NCI-H774 (cell line): ENCODE measurements at places on chromosomes 1 and 21.

GRCh38 chr1:147238053-147238902, 4.2 kb upstream of the CHD1L start:
- peak; percentile 46 for DNase-seq

- DNase-seq, result no peak
Measured at GRCh38 chr1:224489534-224490365, 55.2 kb upstream of the WDR26 start.

DNA sequence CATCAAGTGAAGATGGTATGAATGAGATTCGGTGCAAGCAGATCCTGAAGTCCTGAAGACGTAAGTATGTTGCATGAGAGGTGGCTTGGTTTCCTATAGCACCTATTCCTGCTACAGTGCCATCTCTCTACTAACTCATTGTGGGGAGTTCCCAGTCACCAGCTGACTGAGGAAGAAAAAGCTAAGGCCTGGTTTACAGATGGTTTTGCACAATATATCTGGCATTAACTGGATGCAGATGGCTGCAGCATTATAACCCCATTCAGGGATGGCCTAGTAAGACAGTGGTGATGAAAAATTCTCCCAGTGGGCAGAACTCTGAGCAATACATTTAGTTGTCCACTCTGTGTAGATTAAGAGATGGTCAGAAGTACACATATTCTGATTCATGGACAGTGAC, 36.7 kb downstream of the RTCA start:
- no peak for DNase-seq

- no peak for DNase-seq
Measured at GRCh38 chr1:24972915-24973242, 42.8 kb upstream of the RUNX3 start.

DNA sequence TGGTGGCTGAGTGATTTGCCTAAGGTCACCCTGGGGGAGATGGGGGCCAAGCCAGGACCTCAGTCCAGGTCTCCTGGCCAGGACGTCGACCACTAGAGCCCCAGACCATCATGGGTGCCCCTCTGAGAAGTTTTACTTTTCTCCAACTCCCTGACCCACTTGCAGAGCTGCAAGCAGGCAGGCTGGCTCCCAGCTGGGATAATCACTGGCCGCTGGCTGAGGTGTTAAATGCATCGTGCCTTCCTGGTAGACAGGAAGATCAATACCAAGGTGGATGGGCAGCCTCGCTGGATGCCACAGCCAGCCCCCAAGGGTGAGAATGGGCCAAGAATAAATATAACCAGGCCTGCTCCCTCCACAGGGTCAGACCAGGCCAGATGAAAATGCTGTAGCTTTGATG, 106.2 kb downstream of the EPHB2 start:
- DNase-seq, result no peak

GRCh38 chr21:43866659-43867331, 1.8 kb downstream of the AGPAT3 start:
- DNase-seq, result no peak

GRCh38 chr1:176243746-176244145, 36.7 kb upstream of the COP1 start:
- DNase-seq, result no peak

DNA sequence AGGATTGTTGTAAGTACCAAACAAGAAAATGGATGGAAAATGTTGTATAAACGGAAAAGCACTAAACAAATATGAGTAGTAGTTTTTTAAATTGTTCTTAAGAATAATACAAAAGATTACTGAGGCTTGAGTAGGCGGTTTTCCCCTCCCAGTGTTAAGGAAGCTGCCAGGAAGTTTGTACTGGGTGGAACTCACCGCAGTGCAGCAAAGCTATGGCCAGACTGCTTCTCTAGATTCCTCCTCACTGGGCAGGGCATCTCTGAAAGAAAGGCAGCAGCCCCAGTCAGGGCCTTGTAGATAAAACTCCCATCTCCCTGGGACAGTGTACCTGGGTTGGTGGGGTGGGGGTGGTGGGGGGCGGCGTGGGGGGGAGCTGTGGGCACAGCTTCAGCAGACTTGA, 58.7 kb downstream of the XCL2 start:
- DNase-seq, result no peak

- DNase-seq, result no peak
Measured at GRCh38 chr1:90122654-90123340, 127.9 kb downstream of the ZNF326 start.

DNA sequence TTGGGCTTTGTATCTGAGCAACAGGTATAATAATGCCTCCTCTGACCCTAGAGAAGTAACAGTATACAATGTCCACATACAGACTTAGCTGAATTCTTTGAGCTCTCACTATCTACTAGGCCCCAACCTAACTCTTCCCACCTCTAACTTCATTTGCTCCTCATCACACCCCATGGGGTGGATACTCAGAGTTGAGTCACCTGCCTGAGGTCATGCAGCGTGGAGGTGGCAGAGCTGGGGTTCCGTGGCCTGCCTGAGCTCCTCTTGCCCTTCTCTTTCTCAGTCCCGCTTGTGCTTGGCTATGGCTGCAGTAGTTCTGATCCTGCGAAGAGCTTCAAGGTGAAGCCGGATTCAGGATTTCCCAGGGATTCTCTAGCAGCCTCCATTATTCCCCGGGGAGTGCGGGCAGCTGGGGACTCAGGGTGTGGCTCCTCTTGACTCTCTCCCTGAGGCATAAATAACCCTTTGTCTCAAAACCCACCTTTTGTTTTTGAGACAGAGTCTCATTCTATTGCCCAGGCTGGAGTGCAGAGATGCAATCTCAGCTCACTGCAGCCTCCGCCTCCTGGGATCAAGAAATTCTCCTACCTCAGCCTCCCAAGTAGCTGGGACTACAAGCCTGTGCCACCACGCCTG, 29.9 kb upstream of the ACTL8 start:
- no peak for DNase-seq

DNA sequence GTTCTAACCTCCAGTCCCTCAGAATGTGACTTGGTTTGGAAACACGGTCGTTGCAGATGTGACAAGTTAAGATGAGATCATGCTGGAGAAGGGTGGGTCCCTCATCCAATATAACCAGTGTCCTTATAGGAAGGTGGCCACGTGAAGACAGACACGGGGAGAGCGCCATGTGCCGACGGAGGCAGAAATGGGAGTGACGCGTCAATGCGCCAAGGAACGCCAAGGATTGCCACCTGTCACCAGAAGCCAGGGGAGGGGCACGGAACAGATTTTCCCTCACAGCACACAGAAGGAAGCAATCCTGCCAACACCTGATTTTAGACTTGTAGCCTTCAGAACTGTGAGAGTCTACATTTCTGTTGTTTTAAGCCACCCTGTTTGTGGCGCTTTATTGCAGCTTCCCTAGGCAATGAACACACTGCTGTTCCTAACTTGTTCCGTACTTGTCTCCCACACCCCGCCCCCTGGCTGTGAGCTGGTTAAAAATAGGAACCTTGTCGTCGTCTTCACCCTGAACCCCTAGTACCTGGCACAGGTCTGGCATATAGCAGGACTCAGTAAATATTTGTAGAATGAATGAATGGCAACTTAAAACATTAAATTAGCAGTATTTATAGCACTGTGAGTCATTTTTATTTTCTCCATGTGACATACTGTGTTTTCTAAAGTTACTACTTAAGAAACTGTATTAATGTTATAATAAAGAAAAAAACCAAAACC, 14.2 kb downstream of the RIMS3 start:
- no peak for DNase-seq

DNA sequence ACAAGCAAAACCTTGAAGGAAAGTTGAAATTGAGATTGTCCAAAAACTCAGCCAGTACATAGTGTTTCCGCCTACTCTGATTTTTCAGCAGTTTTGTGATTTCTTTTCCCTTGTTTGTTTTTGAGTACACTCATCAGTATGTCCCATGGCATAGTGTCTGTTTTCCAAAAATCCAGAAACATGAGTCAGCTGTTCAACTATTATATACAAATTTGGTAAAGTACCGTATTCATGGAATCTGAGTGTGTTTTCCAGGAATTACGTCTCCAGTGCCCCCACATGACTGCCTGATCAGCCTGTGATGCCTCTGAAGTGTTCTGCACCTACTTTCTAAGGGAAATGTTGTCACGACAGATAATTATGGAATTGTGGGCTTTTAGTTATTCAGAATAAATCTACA, 186.8 kb downstream of the LTN1 start:
- DNase-seq, result no peak

DNA sequence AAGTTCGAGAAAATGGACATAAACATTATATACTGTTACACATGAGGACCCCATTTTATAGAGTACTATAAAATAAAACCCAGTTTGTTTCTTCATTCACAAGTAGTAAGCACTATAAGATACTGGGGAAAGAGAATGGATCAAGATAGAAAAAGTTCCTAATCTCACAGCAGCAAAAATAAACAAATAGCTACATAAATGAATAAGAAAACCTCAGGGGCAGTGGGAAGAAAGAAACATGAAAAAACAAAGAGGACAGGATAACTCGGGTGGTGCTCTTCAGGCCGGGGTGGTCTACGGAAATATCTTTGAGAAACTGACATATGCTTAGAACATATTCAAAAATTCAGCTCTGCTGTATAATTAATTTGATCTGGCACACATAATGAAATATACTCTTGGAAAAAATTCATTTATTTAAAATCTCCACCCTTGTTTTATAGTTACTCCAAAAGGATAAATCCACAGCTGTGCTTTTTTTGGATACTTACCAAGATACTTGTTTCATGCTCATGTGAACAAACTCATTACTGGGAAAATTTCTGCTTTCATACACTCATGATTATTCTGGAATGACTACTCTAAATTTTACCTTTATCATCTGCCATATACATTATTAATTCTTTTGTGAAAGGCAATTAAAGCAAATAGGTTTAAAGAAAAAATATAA, 20.0 kb downstream of the CEP170 start:
- no peak for DNase-seq

- no peak for DNase-seq
Measured at GRCh38 chr1:197234581-197234980, 33.5 kb upstream of the CRB1 start.

GRCh38 chr1:228122921-228123441, 13.9 kb upstream of the MRPL55 start:
- no peak for DNase-seq

DNA sequence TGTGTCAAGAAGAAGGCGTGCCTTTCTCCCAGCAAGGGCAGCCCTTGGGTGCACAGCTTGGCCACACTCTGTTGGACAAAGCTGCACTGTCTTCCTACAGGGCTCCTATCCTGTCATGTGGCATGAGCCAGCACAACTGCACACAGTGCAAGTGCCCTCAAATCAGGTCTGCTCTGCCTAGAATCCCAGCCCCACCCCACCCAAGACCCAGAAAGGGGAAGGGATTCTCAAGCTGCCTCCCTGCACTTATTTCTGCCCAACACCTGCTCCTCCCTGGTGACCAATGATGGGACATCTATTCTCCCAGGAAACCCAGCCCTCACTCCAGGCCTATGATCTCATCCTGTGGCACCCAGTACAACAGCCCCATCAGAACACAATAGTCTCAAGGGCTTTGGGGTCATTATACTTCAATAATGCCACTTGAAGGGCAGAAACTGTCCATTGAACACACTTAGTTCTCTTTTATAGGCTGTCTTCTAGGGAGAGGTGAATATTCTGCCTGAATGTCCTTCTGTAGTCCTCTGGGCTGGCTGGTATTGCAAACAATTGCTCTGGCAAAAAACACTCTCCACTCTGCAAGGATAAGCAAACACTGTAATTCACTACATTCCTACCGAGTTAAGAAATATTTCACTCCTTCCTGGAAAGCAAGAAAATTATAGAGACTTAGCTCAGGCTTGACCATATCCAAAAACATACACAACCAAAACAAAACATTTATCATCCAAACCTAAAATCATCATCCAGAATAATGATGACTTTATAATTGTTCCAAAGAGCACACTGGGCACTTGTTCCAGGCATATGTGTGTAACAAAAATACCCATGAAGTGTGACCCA, 43.1 kb upstream of the IGSF3 start:
- peak; percentile 84 for DNase-seq

GRCh38 chr1:246769306-246769705, 45.1 kb downstream of the SCCPDH start:
- DNase-seq, result no peak

DNA sequence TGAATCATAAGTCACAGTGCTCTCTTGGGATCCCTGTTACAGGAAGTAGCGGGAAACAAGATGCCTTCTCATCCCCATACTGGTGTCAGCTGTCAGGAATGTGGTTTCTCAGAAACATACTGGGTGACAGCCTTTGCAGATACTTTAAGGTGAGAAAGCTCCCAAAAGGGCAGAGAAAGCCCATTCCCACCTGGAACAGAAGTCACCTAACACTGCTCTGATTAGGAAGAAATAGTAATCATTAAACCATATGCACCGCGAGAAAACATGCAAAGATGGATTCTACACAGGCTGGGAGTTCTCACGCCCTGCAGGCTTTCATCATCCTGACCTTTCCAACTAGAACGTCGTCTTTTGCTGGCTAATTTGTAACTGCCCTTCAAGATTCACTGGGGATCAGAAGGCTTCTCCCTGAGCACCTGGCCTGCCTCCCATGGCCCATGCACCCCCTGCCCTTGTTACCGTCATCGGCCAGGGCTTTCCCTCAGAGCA, 46.2 kb upstream of the SLC44A3 start:
- no peak for DNase-seq

- no peak for DNase-seq
Measured at GRCh38 chr1:101257500-101258325, 20.9 kb downstream of the S1PR1 start.

- no peak for DNase-seq
Measured at GRCh38 chr1:108584428-108584856, 24.5 kb downstream of the EEIG2 start.

DNA sequence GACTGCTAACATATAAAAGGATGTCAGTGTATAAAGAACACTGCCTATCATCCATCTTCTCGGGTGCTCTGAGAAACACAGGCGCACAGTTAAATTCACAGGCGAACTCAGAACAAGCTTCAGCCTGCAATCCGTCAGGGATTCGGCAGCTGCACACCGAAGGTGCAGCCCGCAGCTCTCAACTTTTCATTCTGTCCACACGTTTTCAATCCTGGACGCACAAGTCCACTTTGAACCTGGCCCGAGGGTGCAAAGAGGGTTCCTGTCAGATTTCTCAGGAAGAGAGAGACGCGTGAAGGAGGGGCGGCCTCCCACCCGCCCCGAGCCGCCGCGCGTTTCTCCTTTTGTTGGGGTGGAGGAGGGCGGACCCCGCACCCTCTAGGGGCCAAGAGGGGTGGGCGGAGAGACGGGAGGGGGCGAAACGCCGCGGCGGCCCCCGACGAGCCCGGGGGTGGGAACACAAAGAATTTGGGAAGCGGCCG, 724 bp downstream of the DOCK7 start:
- peak; percentile 20 for DNase-seq

GRCh38 chr1:7300893-7301663, 470.0 kb upstream of the VAMP3 start:
- DNase-seq, result no peak

GRCh38 chr1:39130325-39130724, 74.2 kb upstream of the MACF1 start:
- DNase-seq, result no peak
